ENCODE measurements at places on chromosomes 2 and 18.

DNA sequence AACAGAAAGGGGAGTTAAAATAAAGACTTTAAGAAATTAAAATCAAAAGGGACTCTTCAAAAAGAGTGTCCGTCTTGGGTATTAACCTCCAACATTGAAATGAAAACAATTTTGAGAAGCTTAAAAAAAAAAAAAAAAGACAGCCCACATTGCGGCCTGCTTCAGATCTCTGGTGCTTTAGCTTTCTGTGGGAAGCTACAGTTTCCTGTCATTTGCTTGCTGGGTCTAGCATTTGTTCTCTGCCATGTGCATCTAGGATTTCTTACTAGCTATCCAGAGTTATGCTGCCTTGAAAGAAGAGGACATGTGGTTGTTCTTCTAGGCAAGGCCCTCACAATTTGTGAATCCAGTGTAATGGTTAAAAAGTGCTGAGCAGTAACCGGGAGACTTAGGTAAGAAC is 375.3 kb downstream of the SLC4A3 start:
- no peak for DNase-seq

DNA sequence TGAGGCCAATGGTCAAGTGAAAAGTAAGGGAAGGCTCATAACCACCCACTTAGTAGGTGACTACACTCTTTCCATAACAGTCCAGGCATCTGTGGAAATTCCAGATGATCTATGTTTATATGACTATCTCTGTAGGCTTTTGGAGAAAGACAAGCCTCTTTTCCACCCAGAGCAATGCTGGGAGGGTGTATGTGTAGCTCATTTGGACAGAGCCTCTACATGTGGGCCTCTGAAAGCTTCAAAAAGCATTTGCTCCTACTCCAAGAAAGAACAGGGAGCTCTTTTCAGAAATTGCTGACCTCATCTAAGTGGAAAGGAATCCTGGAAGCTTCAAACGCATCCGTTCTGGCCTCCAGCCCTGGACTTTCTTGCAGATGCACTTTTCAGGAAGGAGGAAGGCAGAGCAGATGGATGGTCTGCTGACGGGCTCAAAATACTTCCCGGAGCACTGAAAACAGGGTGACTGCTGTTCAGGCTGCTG is 308.7 kb downstream of the LRATD1 start:
- DNase-seq: no peak

DNA sequence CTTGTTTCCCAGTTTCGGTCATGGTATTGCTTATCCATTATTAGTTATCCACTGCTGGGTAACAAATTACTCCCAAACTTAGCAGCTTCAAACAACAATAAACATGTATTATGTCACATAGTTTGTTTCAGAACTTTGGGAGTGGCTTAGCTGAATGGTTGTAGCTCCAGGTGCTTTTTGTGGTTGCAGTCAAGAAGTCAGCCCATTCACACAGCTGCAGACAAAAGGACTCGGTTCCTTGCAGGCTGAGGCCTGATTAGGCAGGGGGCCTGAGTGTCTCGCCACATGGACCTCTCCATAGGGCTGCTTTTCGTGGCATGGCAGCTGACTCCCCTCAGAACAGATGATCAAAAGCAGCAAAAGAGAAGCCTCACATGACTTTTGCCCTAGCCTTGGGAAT is 58.2 kb upstream of the ITGA4 start:
- no peak for DNase-seq

DNA sequence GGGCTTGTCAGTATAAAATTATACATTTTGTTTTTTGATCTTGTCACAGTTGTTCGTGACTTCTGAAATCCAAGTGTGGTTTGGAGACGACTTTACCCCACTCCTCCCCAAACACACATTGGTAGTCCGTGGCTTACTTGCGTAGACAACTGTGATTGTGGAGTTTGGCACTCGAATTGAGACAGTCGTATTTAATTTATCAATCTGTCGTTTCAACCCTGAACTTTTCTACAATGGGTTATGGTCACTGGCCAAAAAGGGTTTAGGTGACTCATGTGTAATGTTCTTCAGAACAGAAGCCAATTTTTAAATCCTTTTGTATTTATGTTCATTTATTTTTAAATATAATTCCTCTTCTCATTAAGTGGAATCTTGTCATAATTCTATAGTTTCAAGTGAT is 129.9 kb downstream of the SPTBN1 start:
- DNase-seq: no peak

DNA sequence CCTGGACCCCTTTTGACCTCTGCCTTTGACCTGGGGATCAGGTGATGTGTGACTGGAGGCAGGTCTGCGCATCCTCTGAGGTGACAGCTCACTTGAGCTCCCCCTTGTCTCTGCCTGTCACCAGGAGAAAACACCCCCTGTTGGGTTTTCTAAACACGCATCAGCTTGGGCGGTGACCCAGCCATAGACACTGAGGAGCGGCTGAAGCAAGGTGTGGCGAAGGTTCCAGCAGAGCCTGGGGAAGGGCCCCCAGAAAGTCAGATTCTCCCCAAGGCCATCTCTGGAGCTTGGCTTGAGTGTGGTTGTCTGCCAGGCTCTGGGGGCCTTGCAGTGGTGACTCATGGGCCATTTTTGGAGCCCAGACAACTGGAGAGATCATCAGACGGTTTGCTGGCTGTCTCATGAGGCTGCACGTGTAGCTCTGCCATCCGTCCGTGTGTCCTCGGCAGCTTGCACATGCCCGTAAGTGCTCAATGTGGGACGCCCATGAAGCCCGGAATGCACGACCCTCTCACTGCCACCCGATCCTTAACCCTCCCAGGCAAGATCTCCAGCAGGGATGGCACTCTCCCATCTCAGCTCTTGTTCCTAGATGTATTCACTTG is 29.4 kb downstream of the SIX3 start:
- DNase-seq: no peak

DNA sequence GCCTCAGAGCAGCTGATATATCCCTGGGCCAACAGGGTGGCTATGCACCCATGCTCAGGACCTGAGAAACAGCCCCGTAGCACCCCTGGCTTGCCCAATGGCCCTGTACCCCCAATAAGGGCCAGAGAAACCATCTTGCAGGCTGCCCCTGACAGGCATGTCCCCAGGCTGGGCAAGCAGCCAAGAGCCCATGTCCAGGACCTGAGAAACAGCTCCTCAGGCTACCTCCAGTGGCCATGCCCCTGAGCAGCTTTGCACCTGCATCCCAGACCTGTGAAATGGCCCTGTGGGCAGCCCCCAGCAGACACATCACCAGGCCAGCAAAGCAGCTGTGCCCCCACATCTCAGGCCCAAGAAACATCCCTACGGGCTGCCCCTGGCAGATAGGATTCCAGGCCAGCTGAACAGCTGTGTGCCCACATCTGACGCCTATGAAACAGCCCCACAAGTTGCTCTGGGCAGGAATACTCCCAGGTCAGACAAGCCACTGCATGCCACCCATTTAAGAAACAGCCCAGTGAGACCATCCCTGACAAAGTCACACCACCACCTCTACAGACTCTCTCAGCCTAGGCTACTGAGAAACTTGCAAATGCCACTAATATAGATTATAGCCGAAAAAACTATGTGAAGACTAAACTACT is 84.1 kb downstream of the TMEM237 start:
- DNase-seq: no peak

DNA sequence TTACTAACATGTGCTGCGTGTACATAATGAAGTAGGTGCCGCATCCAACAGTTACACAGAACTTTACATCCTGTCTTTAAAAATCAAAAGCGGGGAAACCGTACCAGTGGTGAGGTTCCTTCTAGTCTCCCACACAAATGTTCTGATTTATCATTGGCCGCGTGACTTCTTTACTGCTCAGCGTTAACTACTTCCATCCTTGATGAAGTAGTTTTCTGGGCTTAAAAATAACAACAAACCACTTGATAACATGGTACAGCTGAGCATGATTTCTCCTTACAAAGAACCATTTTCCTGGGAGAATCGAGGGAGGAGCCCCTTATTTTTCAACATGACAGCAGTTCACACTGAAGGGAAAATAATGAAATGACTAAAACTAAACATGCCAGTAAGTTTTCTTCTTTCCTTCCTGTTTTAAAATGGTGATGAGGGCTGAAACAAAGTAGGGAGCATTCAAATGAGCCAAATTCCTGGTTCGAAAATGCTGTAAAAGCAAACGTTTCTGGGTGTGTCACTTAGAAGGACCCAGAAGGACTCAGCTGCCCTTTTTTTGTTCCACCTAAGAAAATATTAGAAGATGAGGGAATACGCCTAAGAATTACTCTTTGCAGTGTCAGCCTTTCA is 9.9 kb downstream of the EMILIN2 start:
- DNase-seq: no peak

DNA sequence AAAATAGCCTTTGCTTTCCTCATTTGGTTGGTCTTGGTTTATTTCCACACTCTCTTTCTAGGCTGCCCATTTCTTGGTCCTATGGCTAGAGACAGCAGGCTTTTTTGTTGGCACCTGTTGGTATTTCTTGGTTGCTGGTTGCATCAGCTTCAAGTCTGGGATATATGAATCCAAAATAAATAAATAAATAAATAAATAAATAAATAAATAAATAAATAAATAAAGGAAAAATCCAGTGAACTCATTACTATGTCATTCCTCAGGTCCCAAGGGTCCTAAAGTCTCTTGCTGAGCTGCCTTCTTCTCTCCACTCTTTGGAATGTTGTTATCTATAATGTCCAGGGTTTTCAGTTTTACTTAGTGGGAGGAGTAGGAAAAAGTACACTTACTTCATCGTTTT is 165.9 kb upstream of the MEX3C start:
- DNase-seq: no peak

GRCh38 chr2:62364791-62365528 is 141.0 kb downstream of the TMEM17 start:
- DNase-seq: no peak

- no peak for DNase-seq
These were observed 1602.4 kb upstream of the CELF4 start for GRCh38 chr18:39167990-39168389.

- DNase-seq: no peak
These were observed 6.0 kb upstream of the MLPH start for GRCh38 chr2:237480988-237481525.

GRCh38 chr2:41829052-41829451 is 218.8 kb upstream of the PKDCC start:
- DNase-seq: no peak

GRCh38 chr2:10402062-10402585 is 46.0 kb downstream of the ODC1 start:
- no peak for DNase-seq

GRCh38 chr2:224377751-224378700 is 23.9 kb downstream of the FAM124B start:
- DNase-seq: no peak

- no peak for DNase-seq
These were observed 372.8 kb downstream of the MTX2 start for GRCh38 chr2:176642074-176642473.

- DNase-seq: no peak
These were observed 23.6 kb downstream of the SUCLG1 start for GRCh38 chr2:84435345-84436025.

DNA sequence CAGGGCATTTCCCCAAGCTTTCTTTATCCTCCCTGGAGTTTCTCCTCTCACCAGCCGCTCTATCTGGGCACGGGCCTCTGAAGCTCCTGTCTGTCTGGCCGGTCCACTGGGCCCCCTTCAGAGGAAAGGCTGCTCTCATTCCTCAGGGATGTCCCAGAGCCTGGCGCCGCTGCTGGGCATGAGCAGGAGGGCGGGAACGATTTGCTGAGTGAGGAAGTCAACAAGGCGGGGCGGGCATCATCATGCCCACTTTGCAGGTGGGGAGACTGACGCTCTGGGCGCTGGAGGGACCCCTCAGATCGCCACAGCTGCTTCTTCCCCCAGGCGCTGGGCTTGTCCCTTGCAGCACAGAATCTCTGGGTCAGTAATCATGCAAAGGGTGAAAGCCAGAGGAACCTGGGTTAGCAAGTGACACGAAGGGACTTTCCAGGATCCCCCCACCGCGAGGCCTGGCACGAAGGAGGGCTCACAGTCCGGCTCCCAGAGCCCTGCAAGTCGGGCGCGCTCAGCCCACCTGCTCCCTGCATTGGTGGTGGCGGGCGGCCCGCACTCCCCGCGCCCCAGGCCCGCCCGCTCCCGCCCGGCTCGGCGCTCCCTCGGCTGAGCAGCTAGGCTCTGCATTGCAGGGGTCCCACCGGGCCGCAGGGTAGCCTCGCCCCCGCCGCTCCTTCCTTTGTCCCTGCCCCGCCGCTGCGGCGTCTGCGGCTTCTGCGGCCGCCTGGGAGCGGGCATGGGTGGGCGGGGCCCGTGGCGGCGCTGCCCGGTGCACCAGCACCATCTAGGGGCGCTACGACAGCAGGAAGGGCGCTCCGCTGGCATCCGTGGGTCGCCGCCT is 157.8 kb downstream of the CYRIA start:
- no peak for DNase-seq

DNA sequence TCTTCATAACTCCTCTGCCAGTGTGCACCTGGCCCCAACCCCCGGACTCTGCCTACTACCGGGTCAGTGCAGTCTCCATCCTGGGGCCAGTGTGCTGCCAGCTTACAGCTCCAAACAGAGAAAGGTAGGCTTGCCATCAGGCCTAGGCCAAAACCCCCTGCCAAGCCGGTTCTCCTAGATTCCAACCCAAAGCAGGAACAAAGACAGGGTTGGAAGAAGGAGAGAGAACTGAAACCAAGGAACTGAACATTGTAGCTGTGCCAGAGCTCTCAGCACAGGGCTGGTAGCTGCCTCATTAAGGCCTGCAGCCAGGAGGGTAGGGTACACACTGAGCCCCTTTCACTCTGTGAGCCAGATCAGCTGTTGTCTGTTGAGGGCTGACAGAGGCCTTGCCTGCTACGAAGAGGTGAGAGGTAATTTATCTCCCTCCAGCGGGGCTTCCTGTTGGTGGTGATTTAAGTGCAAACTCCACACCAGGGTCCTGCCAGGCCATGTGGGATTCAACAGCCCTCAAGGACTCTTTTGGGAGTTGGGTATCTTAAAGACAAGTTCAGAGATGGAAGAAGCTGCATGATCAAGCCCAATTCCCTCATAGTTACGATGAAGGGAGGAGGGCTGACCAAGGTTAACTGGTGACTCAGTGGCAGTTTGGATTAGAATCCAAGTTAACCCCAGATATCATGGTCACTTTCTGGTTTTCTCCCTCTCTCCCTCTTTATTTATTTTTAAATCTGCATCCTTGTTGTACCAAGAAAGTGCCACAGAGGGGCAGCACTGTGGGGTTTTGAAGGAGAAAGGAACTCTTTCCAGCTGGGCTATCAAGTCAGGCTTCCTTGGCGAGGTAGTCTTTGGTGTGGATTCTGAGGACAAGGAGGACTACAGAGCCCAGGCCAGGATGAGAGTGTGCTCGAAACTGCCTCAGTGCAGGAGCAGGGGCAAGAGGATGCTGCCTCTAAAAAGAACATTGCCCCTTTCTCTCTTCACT is 48.1 kb downstream of the CYRIA start:
- no peak for DNase-seq

- no peak for DNase-seq
These were observed 46.2 kb downstream of the RPRM start for GRCh38 chr2:153432381-153432780.

GRCh38 chr18:34744569-34744968 is 34.5 kb downstream of the DTNA start:
- no peak for DNase-seq
